Osteoblast (primary cell): ENCODE measurements at places on chromosomes 3 and 15. TPM values are rescaled to one million over a fixed set of nuclear protein-coding genes. Genes with fewer than 3 reads are reported as not detected.

TNFAIP8L3 gene
- total RNA-seq: 8.3 and 11.2 TPM in 2 replicates

SLC9C1 gene
- total RNA-seq: not detected in 2 replicates

FANCD2 gene
- 3.2 and 6.2 TPM in 2 replicates for total RNA-seq

NANOGP8 gene
- total RNA-seq: under 0.01 and 1.2 TPM in 2 replicates

FMN1 gene
- 9.0 and 11.2 TPM in 2 replicates for total RNA-seq
